ENCODE measurements at places on chromosomes 3 and 15. TPM values are rescaled to one million over a fixed set of nuclear protein-coding genes. Genes with fewer than 3 reads are reported as not detected.

Gene GOLGA8Q
- 1.6 TPM for total RNA-seq

Gene DMXL2
- total RNA-seq = 13.3 TPM

Gene PCSK6
- total RNA-seq = 11.6 TPM

Gene CLRN1
- total RNA-seq = not detected

Gene RHCG
- 195 TPM for total RNA-seq

Gene CASR
- total RNA-seq = not detected

Gene GOLGA6L9
- total RNA-seq = 9.2 TPM

Data from nasal cavity respiratory epithelium epithelial cell of viscerocranial mucosa (primary cell).